ENCODE measurements at places on chromosomes 7 and 10.

GRCh38 chr10:126064512-126064911, 168.1 kb downstream of the FANK1 start:
- DNase-seq: no peak

DNA sequence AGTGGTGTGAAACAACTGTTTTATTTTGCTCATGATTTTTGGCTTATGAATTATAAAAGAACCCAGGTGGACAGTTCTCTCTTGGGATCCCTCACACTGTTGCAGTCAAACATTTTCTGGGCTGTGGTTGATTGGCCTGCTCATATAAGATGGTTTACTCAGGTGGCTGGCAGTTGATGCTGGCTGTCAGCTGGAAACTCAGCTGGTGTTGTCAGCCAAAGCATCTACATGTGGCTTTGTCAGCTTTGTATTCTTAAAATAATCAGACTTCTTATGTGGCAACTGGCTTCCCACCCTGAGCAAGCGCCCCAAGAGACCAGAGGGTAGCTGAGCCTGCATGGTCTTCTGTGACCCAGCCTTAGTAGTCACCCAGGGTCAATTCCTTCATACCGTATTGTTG, 534.7 kb downstream of the NRG3 start:
- no peak for DNase-seq

DNA sequence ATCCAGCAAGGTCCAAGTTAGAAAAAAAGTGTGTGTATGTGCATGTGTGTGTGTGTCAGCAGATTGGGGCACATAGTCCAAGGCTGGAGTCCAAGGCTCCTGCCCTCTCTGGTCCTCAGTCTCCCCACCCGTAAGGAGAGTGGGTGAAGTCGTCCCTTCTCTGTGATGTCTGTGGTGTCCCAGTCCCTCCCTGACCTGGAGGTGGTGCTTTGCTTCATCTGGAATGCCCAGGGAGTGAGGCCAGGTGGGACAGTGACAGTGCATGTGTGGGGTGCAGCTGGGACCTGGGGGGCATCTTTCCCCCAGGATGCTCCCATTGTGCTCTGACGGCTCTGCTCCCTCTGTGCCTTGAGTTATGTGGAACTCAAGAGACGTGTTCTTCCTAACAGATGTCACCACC, 18.0 kb downstream of the AQP1 start:
- DNase-seq: no peak

DNA sequence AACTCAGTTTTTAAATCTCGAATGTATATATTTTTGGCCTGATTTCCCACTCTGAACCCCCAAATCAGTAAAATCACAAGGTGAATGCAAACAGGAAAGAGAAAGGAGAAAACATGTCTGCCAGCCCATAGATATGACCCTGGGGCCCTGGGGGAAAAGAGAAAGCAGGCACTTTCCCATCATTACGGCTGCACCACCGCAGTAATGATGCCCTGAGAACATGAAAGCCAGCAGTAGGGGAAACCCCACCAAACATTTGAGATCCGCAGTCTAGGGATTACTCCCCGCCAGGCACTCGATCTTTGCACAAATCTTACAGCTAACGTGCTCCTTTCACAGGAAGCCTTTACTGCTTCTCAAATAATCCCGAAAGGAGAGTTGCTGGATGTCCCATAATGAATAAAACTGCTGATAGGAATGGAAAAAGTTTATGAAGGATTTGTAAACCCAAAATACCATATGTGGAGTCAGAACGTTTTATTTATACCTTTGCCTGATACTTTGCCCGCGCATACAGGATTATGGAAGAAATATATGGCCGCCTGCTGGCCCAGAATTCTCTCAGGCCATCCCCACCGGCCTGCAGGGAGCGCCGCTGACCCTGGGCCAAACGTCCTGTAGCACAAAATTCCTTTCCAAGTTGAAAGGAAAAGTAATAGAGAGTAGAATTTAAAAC, 180.0 kb upstream of the INHBA start:
- no peak for DNase-seq

DNA sequence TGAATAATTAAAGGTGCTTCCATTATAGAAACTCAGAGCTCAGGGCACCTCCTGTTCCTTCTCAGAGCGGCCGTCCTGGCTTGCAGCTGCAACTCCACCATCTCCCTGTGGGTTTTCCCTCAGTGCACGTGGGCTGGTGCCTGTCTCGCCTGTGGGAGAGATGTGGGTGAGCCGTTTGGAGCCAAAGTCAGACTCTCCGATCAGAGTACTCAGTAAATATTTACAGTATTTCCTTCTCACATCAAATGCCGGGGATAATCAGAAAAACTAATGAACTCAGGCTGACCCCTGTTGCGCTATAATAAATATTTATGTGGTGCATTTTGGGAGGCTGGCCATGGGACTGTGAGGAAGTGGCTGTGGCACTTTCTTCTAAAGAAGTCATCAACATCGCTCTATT, 155.8 kb upstream of the HABP2 start:
- no peak for DNase-seq

- no peak for DNase-seq
Observed at GRCh38 chr10:122640921-122641320, 58.7 kb downstream of the C10orf120 start.

GRCh38 chr7:143960813-143961610, 6.4 kb downstream of the OR2F1 start:
- DNase-seq: no peak

DNA sequence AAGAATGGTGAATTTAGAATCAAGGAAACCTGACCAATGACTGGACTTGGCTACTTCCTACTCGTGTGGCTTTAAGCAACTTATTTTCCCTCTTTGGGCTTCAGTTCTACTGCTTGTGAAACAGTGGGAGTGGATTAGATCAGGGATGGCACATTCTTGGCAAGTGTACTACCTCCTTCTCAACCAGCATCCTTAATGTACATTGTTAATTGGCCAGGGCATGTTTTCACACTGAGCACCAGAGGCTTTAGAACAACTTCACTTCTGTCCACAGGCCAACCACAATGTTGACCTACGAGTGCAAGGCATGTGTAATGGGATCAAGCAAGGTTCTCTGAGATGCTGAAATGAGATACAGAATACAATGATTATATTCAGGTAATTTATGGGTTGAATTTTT, 315.3 kb downstream of the ADRA2A start:
- no peak for DNase-seq

DNA sequence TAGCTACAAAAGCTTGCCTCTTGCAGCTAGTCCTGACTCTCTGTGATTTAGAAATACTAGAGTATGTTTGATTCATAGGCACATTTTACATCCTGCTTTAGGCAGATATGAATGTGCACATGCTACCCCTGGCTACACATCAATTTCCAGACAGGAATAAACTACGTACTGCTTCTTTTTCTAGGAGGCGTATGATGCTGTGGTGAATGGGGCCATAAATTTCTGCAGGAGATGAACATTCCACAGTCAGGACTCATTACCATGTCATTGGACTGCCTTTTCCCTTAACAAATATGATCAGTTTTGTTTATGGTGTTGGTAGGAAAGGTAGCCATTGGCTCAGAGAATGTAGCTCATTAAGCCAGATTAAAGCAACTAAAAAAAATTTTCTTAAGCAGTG, 50.1 kb upstream of the IFRD1 start:
- DNase-seq: no peak

DNA sequence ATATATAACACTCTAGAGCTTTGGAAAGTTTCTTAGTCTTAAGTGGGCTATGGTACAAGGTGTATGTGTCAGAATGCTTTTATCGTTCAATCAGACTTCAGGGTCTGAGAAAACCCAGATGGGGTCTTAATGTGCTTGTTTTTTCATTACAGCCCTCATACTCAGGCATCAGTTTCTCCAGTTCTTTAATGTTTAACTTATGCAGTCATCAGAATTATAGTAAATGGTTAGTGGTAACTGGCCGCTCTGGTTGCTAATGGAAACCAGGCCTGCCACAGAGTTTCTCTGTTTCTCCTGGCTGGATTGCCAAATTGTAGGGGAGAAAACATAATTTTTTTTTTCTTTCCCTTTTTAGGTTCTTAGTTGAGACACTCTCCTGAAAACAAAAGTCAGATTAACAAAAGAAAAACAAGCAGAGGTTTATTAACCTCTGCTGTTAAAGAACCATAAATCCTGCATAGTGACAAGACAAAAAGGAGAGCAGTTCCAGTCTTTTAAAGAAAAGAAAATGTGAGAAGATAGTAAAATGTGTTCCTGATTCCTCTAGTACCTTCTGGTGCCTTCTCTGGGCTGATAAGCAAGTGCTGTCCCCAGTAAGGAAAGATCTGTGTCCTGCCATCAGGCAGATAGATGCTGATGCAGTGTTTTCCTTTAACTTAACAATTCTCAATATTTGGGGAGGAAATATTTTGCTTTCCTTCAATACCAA, 21.5 kb upstream of the GHITM start:
- DNase-seq: no peak

DNA sequence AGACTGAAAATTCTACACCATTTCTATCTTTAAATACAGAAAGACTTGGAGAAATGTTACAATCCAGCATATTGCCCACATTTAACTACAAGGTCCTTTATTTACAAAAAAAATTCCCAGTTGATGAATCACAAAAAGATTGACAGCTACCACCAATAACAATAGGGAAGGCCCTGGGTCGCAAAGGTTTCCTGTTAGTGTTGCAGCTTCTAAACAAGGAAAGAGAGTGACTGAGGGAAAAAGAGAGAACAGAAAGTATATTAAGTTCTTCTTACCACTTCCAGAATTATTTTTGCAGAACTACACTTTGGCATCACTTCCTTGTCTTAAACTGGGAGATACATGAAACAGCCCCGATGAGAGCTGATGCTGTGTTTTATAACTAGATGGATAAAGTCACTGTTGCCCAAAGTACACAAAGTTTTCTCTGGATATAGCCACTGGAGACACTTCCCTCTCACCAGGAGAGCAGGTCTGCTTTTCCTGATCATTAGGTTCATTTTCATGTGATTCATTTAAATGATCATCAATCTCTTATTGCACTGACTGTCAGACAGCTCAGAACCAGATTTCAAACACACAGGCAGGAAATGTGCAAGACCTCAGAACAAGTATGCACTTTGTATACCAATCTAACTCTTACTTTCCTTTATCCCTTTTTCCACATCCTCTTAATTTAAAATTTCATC, 57.0 kb downstream of the SHTN1 start:
- no peak for DNase-seq

DNA sequence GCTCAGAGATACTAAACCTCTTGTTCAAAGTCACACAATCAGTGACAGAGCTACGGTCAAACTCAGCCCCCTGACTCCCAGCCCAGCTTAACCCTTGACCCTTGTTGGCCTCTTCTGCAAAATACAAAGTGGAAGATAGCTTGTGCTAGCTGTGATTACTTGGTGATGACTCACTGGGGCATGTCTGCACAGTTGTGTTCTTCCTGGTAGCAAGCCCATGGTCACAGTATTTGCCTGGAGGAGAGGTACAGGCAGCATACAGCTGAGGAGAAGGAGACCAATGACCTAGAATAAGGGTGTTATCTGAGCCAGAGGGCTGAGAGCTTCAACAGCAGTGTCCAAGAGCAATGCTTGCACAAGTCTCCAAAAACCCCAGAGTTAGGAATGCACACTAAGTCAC, 5.7 kb upstream of the HSPA12A start:
- no peak for DNase-seq

- DNase-seq: no peak
Observed at GRCh38 chr7:107165341-107165740, 3.5 kb upstream of the HBP1 start.

- DNase-seq: no peak
Observed at GRCh38 chr7:104950754-104951153, 63.3 kb upstream of the KMT2E start.

- no peak for DNase-seq
Observed at GRCh38 chr7:32336726-32337125, 153.5 kb downstream of the LSM5 start.

- no peak for DNase-seq
Observed at GRCh38 chr7:5584821-5585220, 161.2 kb upstream of the TNRC18 start.

DNA sequence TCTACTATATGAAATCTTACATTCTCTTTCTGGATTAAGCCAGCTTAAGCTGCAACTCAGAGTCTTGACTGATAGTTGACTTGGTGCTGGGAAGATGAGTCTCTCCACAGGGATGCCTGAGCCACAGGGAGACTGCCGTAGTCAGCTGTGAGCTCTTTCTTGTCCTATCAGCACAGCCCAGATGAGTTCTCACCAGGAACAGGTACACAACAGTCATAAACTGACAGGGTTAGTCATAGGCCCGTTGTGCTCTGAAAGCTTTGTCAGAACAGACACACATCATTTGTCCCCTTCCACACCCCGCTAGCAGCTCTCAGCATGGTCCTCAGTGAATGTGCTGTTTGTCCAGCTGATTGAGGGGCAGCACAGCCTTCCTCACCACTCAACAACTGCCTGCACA, 221.6 kb downstream of the RPS24 start:
- DNase-seq: no peak

GRCh38 chr7:20383351-20383750, 52.7 kb downstream of the ITGB8 start:
- DNase-seq: no peak

- peak; percentile 45 for DNase-seq
Observed at GRCh38 chr7:148264933-148265557, 325.5 kb upstream of the C7orf33 start.

- DNase-seq: no peak
Observed at GRCh38 chr7:121132940-121133339, 144.4 kb downstream of the CPED1 start.

DNA sequence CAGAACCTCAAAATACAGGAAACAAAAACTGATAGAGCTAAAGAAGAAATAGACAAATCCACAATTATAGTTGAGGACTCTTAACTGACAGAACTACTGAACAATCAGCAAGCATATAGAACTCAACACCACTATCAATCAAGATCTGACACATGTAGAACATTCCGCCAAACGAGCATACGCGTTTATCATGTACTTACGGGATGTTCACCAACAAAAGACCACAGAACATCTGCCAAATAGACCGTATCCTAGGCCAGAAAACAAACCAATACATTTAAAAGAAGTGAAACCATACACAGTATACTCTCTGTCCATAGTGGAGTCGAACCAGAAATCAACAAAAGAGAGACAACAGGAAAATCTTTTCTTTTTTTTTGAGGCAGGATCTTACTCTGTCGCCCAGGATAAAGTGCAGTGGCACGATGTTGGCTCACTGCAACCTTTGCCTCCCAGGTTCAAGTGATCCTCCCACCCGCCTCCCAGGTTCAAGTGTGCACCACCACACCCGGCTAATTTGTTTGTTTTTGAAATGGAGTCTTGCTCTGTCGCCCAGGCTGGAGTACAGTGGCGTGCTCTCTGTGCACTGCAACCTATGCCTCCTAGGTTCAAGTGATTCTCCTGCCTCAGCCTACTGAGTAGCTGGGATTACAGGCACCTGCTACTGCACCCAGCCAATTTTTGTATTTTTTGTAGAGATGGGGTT, 5.1 kb downstream of the GNA12 start:
- no peak for DNase-seq

DNA sequence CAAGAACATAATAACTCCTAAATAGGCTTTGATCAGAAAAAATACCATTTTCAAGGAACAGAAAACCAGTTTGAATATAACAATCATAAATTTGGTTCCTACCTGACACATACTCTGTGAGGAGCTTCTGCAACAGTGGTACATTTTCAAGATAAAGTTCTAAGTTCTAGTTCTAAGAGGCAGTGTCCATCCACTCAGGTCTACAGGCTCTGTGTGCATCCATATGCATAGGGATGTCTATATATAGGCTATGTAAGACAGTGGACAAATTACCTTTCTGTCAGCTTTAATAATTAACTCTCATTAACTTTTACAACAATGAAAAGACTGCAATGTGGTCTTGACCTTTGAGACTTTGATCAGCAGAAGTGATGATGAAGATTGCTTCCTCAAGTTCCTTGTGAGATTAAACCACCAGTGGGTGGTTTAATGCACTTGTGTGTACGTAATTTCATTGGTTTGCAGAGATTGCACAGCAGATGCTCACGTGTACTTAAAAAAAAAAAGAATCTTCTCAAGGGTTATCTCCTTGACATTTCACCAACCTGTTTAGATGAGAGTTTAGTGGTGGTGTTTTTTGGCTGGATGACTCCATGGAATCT, at the start of gene SLC26A3:
Gene SLC26A3, minus strand, starts transcription at position 215 of the 602 bp plus-strand sequence. CDS start 8,714 bp downstream, outside the sequence.
- DNase-seq: no peak
